Activated T-helper 2 cell treated with anti-CD3 and anti-CD28 coated beads, Interferon-gamma antibody, Interleukin-2, Interleukin-4, amounts not matched to agents 10 μg/mL and 5 μg/mL and 100 μg/mL, durations not matched to agents 14 hours and 24 hours and 36 hours (primary cell): ENCODE measurements at places on chromosomes 1 and 21.

DNA sequence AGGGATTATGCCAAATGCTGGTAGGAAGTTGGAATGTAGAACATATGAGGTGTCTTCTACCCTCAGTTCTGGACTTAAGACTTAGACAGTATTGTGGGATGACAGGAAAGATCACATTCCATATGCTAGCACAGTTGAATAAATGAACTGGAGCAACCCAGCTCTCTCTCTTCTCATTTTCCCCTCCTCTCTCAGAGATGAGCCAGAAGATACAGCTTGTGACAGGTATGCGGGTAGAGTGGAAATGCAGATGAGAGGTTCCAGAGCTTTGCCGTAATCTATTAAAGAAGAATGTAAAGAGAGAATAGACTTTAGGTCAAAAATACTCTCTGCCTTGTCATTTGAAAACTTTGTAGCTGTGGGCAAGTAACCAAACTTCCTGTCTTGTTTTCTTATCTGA, 32.5 kb upstream of the HMCN1 start:
- no peak for DNase-seq

DNA sequence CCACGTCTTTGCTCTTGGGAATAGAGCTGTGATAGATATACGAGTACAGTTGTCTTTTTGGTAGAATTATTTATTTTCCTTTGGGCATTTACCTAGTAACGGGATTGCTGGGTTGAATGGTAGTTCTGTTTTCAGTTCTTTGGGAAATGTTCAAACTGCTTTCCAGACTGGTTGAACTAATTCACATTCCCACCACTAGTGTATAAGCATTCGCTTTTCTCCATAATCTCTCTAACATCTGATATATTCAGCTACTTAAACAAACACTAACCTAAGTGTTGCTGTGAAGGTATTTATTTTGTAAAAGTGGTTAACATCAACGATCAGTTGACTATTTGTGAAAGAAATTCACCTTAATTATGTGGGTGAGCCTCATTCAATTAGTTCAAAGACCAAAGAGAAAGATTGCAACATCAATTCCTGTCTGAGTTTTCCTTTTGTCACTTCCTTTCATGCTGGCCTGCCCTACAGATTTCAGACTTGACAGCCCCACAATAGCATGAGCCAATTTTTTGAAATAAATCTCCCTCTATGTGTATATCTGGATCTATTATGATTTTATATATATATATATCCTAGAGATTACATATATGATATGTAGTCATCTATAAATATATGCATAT, 26.7 kb upstream of the DUSP10 start:
- no peak for DNase-seq

GRCh38 chr1:25804244-25804963, 4.4 kb downstream of the SELENON start:
- DNase-seq = no peak

- no peak for DNase-seq
These were observed 2.2 kb downstream of the TNFRSF4 start for GRCh38 chr1:1211541-1212441.

- no peak for DNase-seq
These were observed 19.4 kb upstream of the LRRC53 start for GRCh38 chr1:74531796-74532195.

DNA sequence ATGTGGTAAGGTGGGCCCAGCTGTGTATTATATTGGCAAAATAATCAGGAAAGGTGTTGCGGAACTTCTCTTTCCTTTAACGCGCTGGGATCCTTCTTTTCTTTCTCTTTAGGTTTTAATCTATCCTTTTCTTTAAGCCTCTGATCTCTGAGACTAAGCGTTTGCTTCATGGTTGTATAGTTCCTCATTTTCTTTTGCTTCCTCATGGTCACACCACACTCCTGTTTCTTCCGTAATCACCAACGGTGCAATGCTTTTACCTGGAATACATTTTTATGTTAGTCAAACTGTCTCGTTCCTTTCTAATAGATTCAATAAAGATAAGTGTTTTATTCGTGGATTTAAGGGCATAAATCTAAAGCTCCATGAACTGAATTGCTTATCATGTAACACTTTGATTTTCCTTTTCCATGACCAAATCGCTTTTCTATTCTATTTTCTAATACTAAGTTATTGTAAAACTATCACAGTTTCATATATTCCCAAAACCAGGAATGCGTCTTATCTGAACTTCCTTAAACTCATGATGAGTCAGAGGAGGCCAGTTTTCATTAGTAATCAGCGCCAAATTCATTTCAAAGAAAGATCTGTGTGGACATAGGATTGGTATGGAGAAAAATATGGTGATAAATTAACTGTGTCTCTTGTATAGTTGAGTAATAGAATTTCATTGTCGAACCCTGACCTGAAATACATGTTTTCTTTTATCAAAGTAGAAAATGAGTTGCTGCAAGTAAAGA, 12.2 kb downstream of the SDCCAG8 start:
- no peak for DNase-seq

- DNase-seq = no peak
These were observed 65.5 kb downstream of the PRRX1 start for GRCh38 chr1:170729225-170730002.

DNA sequence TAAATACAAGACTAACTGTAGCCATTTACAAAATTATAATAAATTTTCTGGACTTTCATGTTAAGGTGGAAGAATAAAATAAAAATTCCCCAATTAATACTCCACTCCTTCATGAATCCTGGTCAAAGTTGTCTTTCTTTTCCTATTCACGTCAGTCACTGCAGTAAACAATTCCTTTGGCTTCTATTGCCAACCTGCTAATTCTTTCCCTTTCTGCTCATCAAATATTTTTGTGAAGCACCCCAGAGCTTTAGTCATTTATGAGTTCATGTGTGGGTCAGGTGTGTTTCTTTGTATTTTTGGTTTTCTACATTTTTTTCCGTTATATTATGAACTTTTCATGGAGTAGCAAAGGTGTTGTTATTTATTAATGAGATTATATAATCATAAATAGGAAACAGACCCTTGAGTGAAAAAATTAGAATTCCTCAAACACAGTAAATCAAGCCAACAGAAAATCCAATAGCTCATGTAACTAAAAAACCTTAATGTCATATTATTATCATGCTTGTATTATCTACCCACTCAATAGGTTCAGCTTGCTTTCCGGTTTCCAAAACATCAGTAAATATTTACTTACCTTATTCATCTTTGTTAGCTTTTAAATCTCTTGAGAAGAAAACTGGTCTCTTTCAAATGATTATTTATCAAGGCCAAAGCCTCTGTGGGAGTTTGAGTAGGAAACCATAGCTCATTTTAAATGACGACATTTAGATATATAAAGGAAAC, 29.6 kb upstream of the PLA2G4A start:
- no peak for DNase-seq

DNA sequence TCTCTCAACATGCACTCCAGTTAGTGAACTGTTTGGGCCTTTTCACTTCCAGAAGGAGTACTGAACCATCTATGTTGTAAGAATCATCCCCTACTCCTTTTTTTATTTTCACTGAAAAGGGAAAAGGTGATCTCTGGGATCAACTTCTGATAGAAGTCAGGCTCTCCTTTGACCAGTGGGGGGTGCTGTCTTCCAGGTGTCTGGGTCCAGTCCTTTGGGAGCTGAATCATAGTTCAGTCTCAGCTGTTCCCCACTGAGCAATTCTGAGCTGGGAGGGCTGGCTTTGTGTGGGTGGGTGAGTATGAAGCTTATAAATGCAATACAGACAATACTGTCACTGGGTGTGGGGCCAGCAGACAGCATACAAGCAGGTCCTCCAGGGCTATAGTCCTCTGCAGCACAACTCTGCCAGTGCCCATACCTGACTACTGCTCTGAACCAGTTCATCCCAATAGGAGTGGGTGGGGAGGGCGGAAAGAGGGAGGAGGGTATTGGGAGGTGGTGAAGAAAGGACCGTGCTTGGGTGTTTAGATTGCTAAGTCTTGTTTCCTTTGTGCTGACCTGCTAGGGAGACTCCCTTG, 12.5 kb upstream of the SARS1 start:
- peak; percentile 16 for DNase-seq

GRCh38 chr1:111402083-111402482, 25.5 kb downstream of the OVGP1 start:
- DNase-seq = no peak

DNA sequence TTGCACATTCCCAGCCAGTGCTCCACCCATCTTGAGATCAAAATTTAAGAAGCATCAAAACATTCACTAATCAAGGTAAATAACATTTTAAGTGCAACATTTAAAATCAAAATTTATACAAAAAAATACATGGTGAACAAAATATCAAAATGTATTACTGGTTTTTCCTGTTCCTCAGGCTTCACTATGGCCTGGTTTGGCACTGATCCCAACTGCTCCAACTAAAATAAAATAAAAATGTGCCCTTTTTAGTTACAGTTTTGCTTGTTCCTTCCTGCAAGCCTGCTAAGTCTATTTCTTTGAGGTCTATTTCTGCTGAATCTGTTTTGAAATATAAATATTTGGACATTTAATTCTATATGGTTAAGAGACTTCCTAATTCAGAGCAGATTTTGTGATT, 54.9 kb downstream of the ADAMTS1 start:
- DNase-seq = no peak

GRCh38 chr1:223266632-223267172, 97.3 kb downstream of the SUSD4 start:
- DNase-seq = no peak

DNA sequence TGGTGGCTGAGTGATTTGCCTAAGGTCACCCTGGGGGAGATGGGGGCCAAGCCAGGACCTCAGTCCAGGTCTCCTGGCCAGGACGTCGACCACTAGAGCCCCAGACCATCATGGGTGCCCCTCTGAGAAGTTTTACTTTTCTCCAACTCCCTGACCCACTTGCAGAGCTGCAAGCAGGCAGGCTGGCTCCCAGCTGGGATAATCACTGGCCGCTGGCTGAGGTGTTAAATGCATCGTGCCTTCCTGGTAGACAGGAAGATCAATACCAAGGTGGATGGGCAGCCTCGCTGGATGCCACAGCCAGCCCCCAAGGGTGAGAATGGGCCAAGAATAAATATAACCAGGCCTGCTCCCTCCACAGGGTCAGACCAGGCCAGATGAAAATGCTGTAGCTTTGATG, 106.2 kb downstream of the EPHB2 start:
- no peak for DNase-seq

GRCh38 chr1:67662884-67663283, 22.1 kb upstream of the GADD45A start:
- DNase-seq = no peak

GRCh38 chr1:234672349-234673135, 62.6 kb upstream of the IRF2BP2 start:
- no peak for DNase-seq

GRCh38 chr21:25457411-25457810, 149.9 kb downstream of the MRPL39 start:
- DNase-seq = no peak

DNA sequence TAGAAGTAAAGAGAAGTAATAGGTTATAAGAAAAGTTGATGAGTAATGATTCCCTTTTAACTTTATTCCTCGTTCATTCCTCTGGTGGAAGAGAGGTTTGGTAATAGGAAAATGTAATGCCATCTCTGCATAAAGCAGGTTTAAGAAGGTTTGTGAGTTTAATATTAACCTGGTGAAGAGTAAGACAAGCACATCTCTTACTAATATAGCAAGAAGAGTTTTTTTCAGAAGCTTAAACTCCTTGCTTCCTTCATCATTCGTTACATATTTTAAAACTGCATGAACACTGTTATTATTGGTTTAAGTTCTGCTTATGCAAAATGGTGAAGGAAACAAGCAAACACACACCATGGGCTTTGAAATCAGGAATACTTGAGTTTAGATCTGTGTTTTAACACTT, 9.2 kb upstream of the PLA2G4A start:
- DNase-seq = no peak

DNA sequence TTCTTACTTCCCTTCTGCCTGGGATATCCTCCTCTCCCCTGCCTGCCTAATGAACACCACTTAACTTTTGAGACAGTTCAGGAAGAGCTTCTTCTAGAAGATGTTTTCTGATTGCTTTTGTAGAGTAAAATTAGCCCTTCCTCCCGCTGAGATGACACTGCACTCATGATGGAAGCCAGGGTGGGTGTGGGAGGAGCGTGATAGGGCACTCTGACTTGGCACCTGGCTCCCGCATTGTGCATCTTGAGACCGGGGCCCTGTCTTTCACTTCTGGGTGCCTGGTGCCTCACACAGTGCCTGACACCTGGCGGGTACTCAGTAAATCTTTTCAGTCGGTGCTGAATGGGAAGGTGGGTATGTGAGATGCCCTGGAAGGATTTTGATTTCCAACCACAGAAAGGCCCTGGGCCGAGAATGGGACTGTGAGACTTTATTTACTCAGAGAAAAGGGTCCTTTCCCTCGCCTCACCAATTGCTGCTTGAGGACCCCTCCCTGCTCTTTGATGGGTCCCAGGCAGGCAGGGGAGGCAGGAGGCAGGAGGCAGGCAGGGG, 6.8 kb downstream of the THEM5 start:
- no peak for DNase-seq

DNA sequence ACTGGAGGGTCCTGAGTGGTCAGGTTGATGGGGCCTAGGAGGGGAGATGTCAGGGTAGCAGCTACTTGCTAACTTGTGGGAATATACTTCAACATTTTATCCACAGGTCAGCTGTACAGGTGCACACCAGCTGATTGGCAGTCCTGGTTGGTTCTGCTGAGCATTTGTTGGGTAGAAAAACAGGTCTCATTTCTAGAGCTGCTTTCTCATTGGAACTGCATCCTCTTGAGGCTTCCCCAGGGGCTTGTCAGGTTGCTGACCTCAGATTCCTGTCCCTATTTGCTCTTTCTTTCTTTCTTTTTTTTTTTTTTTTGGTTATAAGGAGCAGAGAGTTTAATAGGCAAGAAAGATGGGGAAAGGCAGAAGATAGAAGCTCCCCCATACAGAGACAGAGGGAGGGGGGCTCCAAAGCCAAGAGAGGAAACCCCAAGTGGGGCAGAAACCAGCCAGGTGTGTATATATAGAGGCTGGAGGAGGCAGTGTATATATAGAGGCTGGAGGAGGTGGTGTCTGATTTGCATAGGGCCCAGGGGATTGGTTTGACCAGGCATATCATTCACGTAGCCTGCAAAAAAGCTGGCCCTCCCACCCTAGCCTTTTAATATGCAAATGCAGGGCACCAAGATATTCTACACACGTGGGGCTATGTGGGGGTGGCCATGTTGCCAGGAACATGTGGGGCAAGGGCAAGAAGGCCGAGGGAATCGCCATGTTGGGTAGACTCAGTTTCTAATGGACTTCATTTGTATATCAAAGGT, 57.3 kb upstream of the STUM start:
- DNase-seq = no peak

GRCh38 chr1:236514703-236515442, 8.9 kb upstream of the LGALS8 start:
- DNase-seq = no peak

GRCh38 chr1:212613440-212614335, 5.1 kb downstream of the ATF3 start:
- no peak for DNase-seq

DNA sequence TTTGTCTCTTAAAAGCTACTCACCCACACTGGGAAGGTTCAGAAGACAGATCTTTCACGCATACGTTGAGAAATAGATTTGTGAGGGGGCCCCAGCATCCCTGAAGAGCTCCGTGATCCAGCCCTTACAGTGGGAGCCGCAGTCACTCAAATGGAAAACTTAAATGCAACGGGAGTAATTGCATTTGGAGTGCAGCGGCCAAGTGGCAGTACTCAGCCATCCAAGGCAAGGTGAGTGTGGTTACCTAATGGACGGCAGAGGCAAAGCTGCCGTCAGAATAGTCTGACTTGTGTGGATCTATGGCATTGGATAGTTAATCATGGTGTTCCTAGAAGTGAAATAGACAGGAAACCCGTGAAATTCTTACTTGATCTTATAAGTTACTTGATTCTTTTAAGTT, 5.1 kb downstream of the SPSB1 start:
- DNase-seq = no peak

- no peak for DNase-seq
These were observed 18.0 kb upstream of the PRKAA2 start for GRCh38 chr1:56627019-56627635.

- DNase-seq = no peak
These were observed 79.5 kb downstream of the TM2D1 start for GRCh38 chr1:61645476-61645875.
